CD8-positive, alpha-beta memory T cell (primary cell): ENCODE measurements at places on chromosomes 2 and 18.

GRCh38 chr18:12883684-12884405 is at the start of gene PTPN2:
PTPN2 (minus strand) TSS chr18:12884237; CDS start chr18:12884141, 96 bp downstream.
- peak; percentile 97 for DNase-seq

- no peak for DNase-seq
Observed at GRCh38 chr2:10014418-10015190, 28.7 kb upstream of the KLF11 start.

GRCh38 chr2:28869494-28870145 is 489 bp downstream of the TRMT61B start:
- DNase-seq = no peak

- DNase-seq = no peak
Observed at GRCh38 chr2:215830304-215830703, 183.0 kb downstream of the MREG start.

DNA sequence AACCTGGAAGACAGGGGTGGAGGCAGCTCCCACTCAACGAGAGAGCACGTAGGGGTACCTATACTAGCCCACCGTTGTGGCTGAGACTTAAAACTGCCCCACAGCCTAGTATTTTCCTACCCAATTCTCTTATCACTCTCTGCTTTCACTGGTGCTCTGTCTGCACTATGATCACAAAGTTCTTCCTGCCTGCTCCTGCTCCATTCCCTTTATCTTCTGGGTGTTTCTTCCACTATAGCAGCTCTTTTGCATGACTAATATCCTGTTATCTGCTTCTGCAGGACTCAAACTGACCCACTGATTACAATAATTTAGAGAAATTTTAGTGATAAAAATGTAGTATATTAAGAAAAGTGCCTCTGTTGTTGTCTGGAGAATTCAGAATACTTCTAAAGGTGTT is 184.8 kb downstream of the LRP1B start:
- DNase-seq = no peak

- DNase-seq = no peak
Observed at GRCh38 chr2:97747285-97747684, 33.9 kb downstream of the ZAP70 start.

DNA sequence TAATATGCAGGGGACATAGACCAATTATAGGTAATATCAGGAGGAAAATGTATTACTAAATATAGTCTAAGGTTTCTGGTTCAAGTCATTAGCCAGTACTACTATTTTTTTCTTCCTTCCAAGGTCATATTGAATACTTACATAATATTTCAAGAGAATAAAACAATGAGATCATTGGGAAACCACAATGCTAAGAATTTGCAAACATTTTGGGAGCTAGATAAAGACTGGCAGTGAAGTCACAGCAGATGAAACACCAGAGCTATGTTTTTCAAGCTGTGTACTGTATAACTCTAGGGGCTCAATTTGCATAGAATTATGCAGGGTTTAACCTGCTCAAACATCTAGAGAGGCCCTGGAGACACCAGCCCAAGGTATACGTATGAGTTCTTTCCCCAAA is 80.5 kb upstream of the KCNH7 start:
- no peak for DNase-seq

- no peak for DNase-seq
Observed at GRCh38 chr2:134458473-134458853, 204.6 kb downstream of the MGAT5 start.

DNA sequence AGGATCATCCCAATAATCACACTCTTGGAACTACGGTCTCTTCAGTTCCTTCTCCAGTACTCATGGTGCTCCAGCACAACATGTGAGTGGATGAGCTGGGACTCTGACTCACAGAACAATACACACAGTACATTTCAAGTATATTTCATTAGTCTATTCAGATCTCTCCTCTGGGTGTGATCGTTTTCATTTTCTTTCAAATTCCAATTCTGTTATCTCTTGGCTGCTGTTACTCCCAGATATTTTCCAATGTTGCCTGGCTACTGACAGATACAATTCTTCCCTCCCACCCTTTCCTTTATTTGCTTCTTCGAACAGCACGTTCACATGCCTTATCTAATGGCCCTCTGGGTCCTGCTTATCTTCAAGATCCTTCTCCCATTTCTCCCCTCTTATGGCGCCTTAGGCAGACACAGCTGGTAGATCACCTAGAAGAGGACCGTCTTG is 216.0 kb downstream of the ACKR3 start:
- no peak for DNase-seq

DNA sequence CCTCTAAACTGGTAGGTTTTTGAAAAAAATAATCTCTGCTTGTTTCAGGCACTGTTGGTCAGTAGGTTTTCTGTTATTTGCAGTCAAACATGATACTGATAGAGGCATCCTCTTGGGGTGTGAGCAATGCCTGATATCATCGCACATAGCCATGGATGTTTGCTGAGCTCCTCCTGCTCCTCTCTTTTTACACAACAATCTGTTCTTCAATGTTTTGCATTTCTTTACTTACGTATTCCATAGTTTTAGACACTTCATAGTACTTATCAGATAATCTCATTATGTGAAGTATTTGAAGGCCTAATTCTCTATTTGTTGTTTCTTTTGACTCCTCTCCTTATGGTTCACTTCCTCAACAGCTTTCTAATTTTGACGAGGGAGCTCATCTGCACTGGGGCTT is 23.0 kb upstream of the HS6ST1 start:
- no peak for DNase-seq

DNA sequence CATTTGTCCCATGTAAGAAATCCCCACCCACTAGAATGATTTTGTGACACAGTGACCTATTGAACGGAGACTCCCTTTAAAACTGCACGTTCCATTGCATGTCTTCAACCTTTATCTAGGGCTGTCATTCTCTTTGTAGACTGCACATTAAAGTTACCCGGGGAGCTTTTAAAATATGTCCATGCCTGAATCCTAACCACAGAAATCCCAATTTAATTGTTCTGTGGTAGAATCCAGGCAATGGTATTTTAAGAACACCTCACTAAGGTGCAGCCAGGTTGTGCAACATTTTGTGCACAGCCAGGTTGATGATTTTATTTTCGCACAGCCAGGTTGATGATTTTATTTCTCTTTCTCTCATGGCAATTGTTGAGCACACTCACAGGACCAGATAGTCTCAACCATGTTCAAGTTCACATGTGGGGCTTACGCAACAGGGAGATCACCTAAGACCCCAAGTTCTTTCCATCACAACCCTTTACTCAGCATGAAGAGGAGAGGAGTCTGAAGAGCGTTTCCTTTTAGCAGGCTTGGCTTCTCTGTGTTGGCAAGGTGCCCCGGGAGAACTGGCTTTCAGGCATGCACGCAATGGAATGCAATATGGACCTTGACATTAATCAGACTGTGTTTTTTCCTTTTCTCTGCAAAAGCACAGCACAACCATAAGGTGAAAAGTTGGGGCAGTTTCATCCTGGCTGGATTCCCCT is 467.3 kb upstream of the ETAA1 start:
- DNase-seq = no peak

- no peak for DNase-seq
Observed at GRCh38 chr2:138059487-138060300, 95.4 kb downstream of the HNMT start.

DNA sequence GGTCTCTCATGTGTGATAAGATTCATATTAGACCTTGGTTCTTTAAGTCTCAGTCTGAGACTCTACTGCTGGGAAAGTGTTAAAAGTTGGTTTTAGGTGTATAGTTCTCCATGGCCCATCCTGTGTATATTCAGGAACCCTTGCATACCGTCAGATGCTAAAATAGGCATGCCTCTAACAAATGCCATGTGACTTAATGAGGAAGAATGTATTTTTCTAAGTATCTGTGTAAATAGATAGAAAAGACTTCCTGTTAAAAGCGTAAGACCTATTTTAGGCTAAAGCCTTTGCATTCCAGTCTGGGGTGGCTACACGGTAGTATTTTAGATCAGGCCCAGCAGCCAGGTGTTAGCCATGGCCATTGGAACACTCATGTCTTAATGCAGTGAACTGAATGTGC is 73.3 kb downstream of the RHBDD1 start:
- no peak for DNase-seq

DNA sequence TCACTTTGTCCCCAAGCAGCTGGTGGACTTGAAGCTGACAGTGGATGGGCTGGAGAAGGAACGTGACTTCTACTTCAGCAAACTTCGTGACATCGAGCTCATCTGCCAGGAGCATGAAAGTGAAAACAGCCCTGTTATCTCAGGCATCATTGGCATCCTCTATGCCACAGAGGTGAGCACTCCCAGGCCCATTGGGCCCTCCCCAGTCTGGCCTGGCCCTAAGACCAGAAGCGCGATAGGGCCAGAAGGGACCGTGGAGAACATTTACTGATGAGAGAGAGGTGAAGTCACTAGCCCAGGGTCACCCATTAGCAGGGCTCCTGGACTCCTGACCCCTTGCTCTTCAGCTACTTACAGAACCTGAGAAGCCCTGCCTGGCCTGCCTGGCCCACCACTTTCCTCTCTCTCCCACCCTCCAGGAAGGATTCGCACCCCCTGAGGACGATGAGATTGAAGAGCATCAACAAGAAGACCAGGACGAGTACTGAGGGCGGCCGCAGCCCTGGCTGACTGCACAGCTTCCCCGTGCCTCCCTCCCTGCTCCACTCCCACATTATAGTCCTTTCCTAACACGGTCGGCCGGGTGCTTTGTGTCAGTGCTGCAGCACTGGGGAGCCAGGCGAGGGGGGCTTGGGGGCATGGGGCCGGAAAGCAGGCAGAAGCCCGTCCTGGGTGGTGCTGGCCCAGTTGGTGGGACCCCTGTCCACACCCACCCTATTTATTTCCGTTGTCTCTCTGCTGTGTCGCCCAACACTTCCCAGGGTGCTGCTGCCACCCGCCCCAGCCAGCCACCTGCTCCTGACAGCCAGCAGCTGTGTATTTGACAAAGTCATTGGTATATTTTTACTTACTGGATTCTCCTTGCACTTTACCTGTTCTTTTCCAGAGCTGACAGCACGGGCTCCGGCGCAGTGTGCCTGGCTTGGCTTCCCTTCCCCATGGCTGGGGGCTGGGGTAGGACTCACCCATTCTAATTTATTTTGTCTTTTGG is 6.6 kb upstream of the TMEM214 start:
- DNase-seq = no peak

- DNase-seq = no peak
Observed at GRCh38 chr2:74812787-74813590, 20.9 kb upstream of the HK2 start.

GRCh38 chr2:201887773-201888425 is 81.6 kb downstream of the CDK15 start:
- DNase-seq = no peak

DNA sequence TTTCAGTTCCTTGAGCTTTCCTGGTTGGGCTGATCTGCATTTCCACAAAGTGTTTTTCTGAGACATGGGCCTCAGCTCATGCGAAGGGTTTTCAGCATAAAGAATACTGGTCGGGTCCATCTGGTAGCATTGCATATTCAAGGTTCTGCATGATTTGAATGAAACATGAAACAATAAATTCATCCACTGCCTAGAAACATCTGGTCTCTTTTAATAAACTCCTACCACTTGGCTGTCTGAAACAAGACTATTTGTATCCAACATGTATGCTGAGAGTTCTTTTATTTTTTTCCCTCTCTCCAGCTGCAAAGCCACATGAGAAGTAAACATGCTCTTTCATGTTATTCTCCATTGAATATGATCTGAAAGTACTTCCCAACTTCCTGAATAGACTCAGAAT is 314.9 kb upstream of the SOX11 start:
- no peak for DNase-seq

- DNase-seq = no peak
Observed at GRCh38 chr2:196566961-196567666, 72.4 kb upstream of the CCDC150 start.

DNA sequence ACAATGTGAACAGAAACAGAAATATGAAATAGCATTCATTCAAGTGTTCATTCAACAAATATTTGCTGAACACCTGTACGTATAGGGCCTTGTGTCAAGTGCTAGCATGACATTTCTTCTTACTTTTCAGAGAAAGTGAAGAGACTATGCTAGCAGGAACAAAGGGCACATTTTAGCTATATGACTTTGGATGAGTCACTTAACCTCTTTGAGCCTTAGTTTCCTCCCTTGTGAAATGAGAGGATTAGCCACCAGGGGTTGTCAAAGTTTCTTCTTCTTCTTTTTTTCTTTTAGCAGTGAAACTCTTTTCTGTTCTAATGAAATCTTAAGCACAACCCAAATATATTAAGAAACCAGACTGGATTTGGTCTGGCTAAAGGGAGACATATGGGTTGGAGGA is 53.1 kb downstream of the FIGN start:
- DNase-seq = no peak

DNA sequence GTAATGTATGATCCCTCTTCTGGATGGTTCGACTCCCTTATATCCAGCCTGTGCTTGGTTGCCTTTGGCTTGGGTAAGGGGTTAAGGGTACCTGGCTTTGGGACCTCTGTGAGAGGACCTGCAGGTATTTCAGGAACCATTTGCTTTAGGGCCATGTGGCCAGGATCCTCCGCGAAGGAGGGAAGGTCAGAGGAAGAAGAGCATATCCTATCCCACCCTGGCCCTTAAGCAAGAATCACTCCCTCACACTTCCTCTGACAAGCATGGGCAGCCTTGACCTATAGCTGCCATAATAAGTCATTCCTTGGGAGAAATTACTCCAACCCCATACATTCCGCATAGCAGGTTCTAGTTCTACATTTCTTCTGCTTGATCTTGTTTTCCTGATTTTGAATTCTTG is 59.1 kb upstream of the TXNDC2 start:
- no peak for DNase-seq

GRCh38 chr18:62245699-62246098 is 58.6 kb downstream of the RELCH start:
- no peak for DNase-seq

DNA sequence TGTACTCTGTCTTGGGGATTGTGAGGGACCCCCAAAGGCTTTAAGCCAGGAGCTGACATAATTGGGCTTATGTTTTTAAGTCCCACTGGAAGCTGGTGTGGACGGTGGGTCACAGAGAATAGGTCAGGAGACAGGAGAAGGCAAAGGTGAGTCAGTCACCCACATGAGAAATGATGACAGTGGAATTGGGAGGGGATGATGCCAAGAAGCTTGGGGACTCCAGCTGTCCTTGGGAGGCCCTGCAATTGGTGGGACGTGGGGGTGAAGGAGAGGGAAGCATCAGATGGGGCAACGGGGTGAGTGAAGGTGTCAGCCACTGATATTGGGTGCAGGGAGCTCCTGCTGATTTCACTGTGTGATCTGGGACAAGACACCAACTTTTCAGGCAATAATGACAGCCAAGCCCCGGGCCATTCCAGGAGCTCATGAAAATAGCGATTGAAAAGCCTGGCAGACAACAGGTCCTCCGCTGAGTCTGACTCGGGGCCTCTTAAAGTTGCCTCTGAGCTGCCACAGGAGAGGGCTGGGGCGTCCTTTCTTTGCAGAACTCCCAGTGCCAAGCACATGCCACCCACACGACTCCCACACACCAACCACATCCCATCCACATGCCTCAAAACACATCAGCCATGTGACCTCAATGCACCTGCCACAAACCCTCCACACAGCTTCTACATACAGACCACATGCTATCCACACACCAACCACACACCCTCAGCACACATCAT is 13.4 kb downstream of the TNS1 start:
- no peak for DNase-seq
